ENCODE measurements at places on chromosomes 2 and 18.

DNA sequence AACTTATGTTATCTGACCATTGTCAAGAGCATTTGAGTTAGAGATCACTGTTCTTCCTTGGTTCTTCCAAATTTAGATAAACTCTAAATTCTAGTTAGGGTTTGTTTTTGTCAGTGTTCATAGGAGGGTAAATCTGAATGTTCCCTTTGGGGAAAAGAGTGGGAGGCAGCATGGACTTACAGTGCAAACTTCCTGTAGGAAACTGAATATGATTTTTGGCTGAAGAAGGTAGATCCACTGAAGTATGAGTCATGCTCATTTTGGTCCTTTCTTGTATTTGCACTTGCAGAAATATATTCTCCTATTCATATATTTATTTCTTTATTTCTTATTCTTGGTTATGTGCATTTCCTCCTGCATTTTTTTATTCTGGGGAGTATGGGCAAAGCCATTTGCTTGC is 27.3 kb downstream of the CCDC85A start:
- no peak for DNase-seq

- no peak for DNase-seq
These were observed 18.7 kb upstream of the RASGRP3 start for GRCh38 chr2:33457556-33458247.

GRCh38 chr2:28855193-28855592 is 14.9 kb downstream of the TRMT61B start:
- no peak for DNase-seq

DNA sequence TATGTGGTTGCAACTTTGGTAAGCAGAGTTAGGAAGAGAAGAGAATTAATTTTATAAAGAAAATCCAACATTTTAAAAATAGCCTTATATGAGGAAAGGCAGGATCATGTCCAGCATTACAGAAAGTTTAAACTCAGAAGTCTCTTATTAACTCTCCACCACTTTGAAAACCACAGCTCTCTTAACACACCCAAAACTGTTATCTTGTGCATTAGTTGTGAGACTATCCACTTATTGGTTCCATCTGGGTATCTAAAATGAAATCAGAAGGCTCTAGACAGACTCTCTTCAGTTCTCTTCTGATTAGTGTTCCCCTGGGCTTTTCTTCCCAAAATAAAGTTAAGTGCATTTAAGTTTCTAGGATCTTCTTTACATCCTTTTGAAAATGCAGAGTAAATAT is 251.5 kb downstream of the TXNL1 start:
- no peak for DNase-seq

GRCh38 chr2:176455816-176456291 is 186.6 kb downstream of the MTX2 start:
- DNase-seq, result no peak

Measured in activated CD4-positive, alpha-beta T cell treated with anti-CD3 and anti-CD28 coated beads for 24 hours (primary cell).